Breast epithelium (tissue), 4 donors: ENCODE measurements at places on chromosomes 16 and 17.
A peak's percentile ranks its signal among the peaks of the same experiment; 100 is the strongest.

GRCh38 chr17:63999680-64000531 is 1.8 kb downstream of the PRR29 start:
- peak; percentile 31 for DNase-seq

DNA sequence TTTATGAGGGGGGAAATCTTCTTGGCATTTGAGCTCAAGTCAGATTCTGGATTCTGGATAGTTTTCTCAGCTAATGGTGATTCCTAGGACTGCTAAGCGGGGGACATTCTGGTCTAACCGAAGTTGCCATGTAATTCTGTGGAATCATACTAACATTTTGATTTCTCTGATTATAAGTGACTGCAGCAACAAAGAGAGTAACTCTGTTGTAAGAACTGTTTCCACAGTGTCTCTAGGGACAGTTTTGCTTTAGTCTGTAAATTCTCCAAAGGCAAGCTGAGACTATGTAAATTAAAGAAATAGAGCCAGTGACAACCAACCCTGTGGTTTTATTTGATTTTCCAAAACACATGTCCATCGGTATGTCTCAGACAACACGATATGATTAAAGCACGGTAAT is 286.2 kb downstream of the IRX3 start:
- no peak for DNase-seq

DNA sequence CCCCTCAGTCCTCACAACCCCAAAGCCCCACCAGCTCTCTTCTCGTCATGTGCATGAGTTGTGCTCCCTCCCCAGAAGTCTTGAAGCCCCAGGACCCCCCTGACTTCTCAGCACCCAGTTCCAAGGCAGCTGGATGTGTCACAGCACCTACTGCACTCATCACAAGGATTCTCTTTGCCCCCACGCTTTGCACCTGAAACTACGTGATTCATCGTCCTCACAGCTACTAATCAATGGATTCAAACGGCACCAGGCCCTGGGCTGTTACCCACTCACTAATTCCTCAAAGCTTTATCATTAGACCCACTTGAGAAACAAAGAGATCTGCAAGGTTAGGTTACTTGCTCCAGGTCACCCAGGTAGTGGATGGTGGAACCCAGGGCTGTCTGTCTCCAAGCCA is 45.1 kb upstream of the NDRG4 start:
- no peak for DNase-seq

GRCh38 chr16:67966549-67967182 is 1.8 kb downstream of the SLC12A4 start:
- DNase-seq, result no peak

- no peak for DNase-seq
Measured at GRCh38 chr16:68802190-68802589, 41.1 kb upstream of the TANGO6 start.

GRCh38 chr16:56758432-56758831 is 28.5 kb downstream of the NUP93 start:
- DNase-seq, result no peak

DNA sequence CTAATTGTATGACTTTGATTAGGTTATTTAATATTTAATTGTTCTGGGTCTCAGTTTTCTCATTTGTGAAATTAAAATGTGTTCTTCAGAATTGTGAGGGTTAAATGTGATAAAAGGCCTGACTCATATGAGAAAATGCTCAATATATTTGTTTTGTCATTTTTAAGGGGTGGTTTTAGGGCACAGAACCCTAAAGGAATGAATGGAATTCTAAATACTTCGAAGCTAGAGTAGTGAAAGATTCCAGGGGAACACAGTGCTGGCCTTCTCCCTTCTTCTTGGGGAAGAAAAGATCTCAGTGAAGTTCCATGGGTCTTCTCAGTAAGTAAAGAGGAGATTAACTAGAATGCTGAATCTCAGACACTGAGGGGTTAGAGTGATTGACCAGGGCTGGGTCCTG is 3.9 kb upstream of the SMPD3 start:
- no peak for DNase-seq

DNA sequence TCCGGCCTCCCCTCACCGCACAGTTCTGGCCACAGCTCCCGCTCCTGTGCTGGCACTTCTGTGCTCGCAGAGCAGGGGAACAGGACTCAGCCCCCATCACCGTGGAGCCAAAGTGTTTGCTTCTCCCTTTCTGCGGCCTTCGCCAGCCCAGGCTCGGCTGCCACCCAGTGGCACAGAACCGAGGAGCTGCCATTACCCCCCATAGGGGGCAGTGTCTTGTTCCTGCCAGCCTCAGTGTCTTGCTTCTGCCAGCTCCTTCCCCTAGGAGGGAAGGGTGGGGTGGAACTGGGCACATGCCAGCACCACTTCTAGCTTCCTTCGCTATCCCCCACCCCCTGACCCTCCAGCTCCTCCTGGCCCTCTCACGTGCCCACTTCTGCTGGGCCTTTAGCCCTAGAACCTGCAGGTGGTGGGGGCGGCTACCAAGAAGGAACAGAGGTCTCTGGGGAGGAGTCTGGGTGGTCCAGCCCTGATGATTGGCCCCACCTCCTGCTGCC is 645 bp upstream of the ELMO3 start:
- no peak for DNase-seq

- no peak for DNase-seq
Measured at GRCh38 chr16:8388684-8389083, 201.6 kb downstream of the TMEM114 start.

- DNase-seq, result no peak
Measured at GRCh38 chr17:80755650-80756405, 211.2 kb downstream of the RPTOR start.

- no peak for DNase-seq
Measured at GRCh38 chr16:48446534-48446920, 61.3 kb upstream of the SIAH1 start.

GRCh38 chr16:25713785-25714570 is 22.2 kb downstream of the HS3ST4 start:
- DNase-seq, result no peak
